ENCODE measurements at places on chromosomes 2 and 18.

DNA sequence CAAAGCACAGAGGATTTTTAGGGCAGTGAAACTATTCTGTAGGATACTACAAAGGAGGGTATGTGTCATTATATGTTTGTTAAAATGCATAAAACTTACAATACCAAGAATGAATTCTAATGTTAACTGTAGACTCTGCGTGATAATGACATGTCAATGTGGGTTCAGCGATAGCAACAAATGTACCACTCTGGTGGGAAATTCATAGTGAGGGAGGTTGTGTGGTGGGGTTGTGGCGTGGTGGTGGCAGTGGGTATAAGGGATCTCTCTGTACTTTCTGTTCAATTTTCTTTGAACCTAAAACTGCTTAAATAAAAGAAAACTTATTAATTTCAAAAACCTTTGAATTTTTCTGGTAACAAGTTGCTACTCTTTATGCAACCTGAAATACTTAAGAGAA is 99.3 kb upstream of the SLC38A11 start:
- DNase-seq, result no peak

GRCh38 chr18:13236411-13236810 is 17.9 kb downstream of the LDLRAD4 start:
- no peak for DNase-seq

- DNase-seq, result no peak
Measured at GRCh38 chr18:29853126-29853525, 1189.4 kb downstream of the DSC3 start.

- DNase-seq, result no peak
Measured at GRCh38 chr2:102138331-102138730, 4.2 kb upstream of the IL1R1 start.

GRCh38 chr18:49690312-49690711 is 123.0 kb downstream of the ACAA2 start:
- DNase-seq, result no peak

Data from NCI-H774 (cell line).